Cortex of kidney (tissue), 1 donor: ENCODE measurements at places on chromosomes 6 and 20.

- no peak for DNase-seq
Observed at GRCh38 chr6:95120984-95121383, 456.4 kb upstream of the MANEA start.

DNA sequence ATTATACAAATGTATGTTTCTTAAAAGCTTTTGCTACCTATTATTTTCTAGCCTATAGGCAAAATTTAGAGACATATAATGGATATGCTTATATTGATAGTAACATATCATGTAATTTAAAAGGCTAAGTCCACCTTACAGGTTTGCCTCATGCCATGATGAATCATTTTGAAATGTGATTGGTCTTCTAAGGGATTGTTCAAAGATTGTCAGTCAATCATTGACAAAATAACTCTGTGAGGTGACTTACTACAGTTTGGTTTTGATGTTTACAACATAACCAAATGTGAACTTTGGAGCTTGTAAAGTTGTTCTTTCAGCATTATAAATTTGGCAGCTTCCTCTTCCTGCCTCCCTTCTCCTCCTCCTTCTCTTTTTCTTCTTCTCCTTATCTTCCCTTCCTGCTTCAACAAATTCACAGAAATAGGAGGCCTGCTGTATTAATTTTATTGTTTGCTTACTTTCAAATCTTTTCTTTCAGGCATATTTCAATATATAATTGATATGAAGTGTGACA, 39.7 kb upstream of the ZFP64 start:
- DNase-seq: no peak

DNA sequence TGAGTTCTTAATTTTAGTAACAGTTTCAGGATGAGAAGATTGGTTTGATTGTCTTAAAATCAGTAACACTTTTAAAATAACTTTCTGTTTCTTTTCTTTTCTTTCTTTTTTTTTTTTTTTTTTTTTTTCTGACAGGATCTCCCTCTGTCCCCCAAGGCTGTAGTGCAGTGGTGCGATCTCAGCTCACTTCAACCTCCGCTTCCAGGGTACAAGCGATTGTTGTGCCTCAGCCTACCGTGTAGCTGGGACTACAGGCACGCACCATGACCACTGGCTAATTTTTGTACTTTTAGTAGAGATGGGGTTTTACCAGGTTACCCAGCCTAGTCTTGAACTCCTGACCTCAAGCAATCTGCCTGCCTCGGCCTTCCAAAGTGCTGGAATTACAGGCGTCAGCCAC, 33.7 kb upstream of the KCNQ5 start:
- no peak for DNase-seq

DNA sequence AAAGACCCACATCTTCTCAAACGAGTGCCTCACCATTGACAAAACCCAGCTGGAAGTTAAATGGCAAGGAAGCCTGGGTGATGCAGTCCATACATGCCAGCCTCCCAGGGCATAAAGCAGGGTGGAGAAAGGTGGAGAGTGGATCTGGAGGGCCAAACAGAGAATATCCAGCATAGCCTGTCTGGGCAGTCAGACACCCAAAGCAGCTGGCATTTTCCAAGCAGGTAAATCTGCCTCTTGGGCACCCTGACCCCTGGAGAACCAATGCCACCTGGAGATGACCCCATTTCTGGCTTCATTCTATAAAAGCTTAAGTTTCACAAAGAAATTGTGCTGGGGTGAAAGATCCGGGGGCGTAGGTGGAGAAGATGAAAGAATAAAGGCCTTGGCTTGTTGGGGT, 5.1 kb upstream of the SRPK1 start:
- no peak for DNase-seq

DNA sequence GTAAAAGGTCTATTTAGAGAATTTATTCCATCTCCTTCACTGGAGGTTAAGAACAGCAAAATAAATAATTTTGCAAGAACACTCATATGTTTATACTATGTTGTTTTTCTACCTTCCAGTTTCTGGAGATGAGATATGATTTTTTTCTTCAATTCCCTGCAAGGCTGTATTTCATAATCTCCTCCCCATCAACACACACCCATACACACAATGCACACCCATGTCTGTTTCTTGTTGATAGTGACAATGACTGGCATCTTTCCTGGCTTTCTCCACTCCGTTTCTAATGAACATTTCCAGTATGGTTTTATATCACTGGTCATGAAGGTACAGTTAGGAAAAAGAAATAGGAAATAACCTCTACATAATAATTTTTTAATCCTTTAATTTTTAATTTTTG, 202.1 kb downstream of the ARHGAP18 start:
- DNase-seq: no peak
